GM04504 (cell line): ENCODE measurements at places on chromosomes 3 and 15.

DNA sequence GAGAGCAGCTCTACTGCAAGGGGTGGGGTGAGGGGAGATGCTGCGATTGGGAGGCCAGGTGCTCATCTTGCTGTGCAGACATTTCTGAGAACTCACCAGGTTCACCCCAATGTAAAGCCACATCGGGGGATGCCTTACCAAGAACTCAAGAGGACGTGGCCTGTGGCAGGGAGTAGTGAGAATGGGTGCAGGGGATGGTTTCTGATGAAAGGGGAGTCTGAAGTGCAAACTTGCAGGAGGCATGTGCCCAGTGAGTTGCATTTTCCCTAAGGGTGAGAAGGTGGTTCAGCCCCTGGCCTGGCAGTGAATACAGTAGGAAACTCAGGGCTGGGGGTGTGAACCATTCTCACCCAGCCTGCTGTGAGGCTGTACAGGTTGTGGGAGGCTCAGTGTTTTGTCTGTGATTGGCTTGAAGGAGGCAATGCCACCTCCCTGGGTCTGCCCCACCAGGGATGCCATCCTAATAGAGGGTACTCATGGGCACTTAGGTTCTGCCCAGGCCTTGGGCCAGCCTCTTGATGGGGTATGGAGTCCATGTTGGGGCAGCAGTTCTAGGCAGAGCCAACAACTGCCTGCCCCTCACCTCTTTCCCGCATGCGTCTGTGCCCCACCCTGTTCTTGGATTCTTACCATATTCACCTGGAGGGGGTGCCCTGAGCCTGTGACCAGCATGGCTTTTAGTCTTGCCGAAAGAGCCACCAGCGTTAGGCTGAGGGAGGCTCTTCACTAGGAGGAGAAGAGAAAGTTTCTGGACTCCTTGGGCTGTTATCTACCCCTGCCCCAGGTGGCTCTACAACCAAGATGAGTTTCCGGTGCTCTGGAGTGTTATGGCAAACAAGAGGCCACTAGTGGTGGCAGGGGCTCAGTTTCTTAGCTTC is 4.5 kb downstream of the HEMK1 start:
- DNase-seq: no peak

GRCh38 chr3:86563400-86563970 is 427.5 kb downstream of the VGLL3 start:
- DNase-seq: peak; percentile 3

DNA sequence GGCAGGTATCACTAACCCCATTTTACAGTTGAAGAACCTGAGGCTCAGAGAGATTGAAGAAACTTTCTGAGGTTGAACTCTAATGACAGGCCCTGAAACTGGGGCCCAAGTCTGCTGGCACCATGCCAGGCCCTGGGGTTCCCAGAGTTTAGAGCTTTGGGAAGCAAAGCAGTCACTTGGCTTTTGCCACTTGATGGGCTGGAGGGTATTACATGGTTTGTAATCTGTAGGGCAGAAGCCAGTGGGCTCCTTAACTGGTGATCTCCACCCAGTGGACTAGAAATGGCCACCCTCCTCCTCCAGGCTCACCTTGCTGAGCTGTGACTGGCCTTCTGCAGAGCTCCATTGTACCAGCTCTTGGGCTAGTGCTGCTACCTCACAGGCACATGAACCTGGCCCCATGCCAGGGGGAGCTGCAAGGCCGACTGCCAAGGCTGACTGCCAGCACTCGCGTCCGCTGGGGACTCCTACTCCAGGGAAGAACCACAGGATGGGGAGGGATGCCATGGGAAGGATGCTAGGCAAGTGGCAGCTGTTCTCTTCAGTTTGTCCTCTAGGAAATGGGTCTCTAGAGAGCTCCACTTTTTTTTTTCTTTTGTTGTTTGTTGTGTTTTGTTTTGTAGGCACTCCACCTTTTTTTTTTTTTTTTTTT is 104.8 kb downstream of the ETFA start:
- no peak for DNase-seq

- no peak for DNase-seq
Observed at GRCh38 chr3:48338635-48339034, 5.2 kb upstream of the SPINK8 start.

DNA sequence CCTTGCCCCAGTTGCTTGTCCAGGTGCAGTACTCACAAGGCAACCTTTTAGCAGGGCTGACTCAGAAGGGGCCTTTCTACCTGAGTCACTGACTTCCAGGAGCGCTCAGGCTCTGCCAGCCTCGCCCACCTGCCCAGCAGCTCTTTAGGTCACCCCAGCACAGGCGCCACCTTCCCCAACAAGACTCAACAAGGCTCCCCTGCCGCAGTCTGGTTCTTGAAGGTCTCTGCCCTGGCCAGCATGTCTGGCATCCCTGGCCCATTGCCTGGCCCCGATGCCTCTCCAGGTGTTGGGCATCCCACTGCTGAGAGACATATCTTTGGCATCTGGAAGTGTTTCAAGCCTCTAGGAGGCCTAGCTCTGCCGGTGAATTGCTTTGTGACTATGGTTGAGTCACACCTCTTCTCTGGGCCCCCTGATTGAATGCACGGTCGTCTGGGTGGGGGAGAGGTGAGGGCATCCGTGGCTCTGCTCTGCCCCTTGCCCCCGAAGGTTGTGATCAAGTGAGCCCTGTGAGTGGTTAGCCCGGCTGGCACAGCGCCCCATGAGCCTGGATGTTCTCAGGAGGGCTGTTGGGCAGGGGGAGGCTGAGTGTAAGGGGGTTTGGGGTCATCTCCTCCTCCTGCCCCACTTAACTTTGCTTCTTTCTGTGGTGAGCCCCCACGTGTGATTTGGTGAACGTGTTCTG is 21.6 kb downstream of the SNX33 start:
- no peak for DNase-seq

GRCh38 chr3:87120881-87121280 is 106.2 kb upstream of the CHMP2B start:
- DNase-seq: no peak

DNA sequence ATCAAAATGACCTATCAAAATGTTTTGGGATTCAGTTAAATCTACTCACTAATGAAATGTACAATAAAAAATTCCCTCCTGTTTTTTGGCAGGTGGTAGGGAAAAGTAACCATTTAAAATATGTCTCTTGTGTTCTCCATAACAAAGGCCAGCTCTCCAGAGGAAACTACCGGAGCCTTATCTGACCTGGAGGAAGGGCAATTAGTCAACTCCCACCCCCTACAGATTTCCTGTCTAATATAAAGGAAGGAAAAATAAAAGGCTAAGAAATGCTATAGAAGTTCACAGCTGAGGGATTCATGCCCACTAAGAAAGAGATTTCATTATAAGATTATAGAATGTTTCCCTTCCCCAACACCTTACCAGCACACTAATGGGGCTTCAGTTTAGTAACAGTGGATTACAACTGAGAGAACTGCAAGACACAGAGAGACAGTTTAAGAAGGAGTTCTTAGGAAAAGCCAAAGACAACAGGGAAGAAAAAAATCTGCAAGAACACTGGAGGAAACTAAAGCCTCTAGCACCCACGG is 376.5 kb upstream of the KCNMB2 start:
- no peak for DNase-seq

- no peak for DNase-seq
Observed at GRCh38 chr3:11534011-11534792, 109.5 kb downstream of the VGLL4 start.
